Activated naive CD4-positive, alpha-beta T cell treated with anti-CD3 and anti-CD28 coated beads for 36 hours (primary cell): ENCODE measurements at places on chromosomes 4 and X.

DNA sequence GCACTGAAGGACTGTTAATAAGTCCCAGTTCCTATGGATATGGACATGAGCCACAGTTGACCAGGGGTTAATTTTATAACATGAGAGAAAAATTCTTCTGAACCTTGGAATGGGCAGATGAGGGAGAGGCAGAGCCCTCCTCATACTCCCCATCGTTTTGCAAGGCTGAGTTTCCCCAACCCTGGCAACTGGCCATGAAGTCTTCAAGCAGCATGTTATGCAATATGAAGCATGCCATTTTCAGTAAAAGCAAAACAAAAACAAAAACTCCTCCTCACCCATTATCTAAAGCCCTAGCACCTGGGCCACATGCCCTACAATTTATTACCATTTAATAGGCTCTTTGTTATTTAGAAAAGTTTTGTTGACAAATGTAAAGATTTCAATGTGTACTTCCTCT, 64.5 kb downstream of the GPC4 start:
- DNase-seq: no peak

GRCh38 chrX:118901991-118902390, 72.4 kb upstream of the LONRF3 start:
- DNase-seq: no peak

- no peak for DNase-seq
Measured at GRCh38 chr4:76488455-76488854, 53.4 kb downstream of the SHROOM3 start.

GRCh38 chr4:16075061-16075460, 8.8 kb downstream of the PROM1 start:
- DNase-seq: no peak

- no peak for DNase-seq
Measured at GRCh38 chrX:13345438-13345837, 25.6 kb upstream of the ATXN3L start.

- no peak for DNase-seq
Measured at GRCh38 chr4:77376788-77377460, 219.9 kb downstream of the CCNG2 start.

- DNase-seq: peak; percentile 7
Measured at GRCh38 chr4:28686618-28687017, 1826.0 kb downstream of the STIM2 start.

- no peak for DNase-seq
Measured at GRCh38 chr4:168831585-168831918, 178.5 kb downstream of the CBR4 start.

DNA sequence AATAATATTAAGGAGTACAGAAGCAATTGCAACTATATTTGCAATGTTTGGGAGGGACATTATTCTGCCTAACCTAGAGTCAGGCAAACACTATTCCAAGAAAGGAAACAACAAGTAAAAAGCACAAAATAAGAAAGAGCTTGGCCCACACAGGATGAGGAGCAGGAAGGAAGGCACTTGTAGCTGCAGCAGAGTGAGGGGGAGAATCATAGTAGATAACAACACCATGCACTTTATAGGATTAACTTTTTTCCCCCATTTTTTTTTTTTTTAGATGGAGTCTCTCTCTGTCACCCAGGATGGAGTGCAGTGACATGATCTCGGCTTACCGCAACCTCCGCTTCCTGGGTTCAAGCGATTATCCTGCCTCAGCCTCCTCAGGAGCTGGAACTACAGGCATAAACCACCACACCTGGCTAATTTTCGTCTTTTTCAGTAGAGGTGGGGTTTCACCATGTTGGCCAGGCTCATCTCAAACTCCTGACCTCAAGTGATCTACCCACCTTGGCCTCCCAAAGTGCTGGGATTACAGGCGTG, 10.3 kb upstream of the JCHAIN start:
- DNase-seq: no peak

DNA sequence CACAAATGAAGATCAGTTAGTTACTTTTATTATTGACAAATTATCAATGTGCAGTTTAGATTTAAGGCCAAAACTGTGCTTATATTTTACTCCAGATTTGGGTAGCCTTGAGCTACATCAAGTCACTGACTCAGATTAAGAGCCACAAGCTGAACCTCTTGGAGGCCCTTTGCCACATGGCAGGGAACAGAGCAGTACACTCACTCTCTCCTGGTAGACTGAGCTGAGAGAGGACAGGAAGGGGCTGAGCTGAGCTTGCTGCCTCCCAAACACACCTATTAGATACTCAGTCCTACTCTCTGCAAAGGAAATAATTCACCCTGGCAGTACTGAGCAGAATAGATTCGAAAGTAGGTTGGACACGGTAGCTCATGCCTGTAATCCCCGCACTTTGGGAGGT, 7.8 kb downstream of the STAP1 start:
- DNase-seq: peak; percentile 58

- DNase-seq: no peak
Measured at GRCh38 chr4:107164962-107165475, 128.9 kb upstream of the DKK2 start.

DNA sequence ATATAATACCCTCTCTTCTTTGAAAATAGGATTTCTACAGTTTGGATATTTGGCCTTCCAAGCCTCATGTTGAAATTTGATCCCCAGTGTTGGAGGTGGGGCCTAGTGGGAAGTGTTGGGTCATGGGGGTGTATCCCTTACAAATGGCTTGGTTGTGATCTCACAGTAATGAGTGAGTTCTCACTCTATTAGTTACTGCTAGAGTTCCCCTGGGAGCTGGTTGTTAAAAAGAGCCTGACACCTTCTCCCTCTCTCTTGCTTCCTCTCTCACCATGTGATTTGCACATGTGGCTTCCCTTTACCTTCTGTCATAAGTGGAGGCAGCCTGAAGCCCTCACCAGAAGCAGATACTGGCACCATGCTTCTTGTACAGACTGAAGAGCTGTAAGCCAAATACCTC, 73.9 kb downstream of the HDAC8 start:
- DNase-seq: no peak

DNA sequence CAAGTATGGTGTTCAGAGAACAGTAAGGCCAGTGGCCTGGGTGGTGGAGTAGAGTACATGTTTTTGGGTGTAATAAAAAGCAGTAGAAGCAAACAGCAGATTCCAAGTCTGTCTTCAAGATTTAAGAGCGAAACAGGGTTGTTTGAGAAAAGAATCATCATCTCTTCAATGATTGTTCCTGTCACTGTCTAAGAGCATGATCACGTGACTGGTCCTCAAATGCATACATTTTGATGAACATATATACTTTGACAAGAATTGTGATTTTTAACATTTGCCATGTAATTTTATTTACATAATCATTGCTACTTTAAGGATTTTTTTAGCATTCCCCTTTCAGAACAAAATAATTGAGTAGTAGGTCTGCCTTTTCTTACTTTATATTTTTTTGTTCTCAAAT, 252.6 kb upstream of the GPR101 start:
- DNase-seq: no peak

- DNase-seq: no peak
Measured at GRCh38 chr4:1602655-1603412, 81.3 kb downstream of the FAM53A start.

DNA sequence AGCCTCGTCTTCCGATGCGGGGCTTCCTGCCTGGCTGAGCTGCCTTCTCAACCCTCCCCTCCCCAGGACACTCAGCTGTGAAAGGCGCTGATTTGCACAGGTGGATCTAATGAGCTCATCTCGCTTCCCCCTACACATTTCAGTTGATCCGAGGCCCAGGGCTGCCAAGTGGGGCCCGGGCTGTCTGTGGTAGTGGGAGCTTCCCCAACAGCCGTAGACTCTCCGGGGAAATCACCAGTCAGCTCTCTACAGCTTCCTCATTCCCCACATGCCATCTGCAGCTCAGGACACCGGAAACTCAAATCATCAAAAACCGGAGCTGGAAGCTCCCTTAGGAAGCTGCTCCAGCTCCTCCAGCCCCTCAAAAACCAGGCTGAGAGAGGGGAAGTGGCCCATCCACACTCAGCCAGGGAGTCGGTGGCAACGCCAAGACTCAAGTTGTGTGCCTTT, 56.2 kb downstream of the SMIM20 start:
- no peak for DNase-seq

- DNase-seq: no peak
Measured at GRCh38 chrX:40104630-40104984, 6.8 kb upstream of the BCOR start.

- no peak for DNase-seq
Measured at GRCh38 chr4:11529625-11530201, 101.0 kb upstream of the HS3ST1 start.

- DNase-seq: no peak
Measured at GRCh38 chrX:46803140-46803539, 33.7 kb upstream of the RP2 start.

DNA sequence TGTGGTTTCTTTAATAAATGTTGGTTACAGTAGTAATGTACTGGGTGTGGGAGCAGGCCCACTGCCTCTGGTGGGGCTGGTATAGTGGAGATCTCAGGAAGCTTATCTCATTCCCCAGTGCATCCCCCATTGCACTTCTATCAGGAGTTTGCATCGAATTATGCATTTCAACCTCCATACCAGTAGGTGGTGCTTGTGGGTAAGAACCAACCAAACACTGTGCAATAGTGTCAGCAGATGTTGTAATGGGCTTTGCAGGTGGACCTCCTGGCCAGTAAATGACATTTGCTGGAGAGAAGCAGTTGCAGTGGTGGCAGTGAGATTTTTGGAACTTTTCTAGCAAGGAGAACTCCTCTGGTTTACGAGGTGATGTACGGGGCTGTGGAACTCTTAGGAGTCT, 150.6 kb downstream of the POU3F4 start:
- DNase-seq: no peak

DNA sequence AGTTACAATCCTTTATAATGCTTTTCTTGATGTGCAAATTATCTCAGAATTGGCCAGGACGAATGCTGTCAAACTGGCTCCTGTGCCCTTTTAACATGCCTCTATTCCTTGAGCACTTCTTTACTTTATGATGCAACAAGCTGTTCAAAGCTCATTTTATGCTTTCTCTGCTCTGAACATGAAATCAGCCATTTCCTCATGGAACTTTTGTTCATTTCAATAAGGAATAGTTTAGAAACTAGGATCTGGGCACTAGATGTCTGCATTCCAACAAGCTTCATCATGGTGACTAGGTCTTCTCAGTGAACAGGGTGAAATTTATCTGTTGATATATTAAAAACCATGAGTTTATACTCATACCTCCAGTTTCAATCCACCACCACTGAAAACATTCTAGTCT, 87.3 kb upstream of the TEX13A start:
- no peak for DNase-seq

- DNase-seq: no peak
Measured at GRCh38 chrX:39476604-39477021, 621.1 kb downstream of the BCOR start.

DNA sequence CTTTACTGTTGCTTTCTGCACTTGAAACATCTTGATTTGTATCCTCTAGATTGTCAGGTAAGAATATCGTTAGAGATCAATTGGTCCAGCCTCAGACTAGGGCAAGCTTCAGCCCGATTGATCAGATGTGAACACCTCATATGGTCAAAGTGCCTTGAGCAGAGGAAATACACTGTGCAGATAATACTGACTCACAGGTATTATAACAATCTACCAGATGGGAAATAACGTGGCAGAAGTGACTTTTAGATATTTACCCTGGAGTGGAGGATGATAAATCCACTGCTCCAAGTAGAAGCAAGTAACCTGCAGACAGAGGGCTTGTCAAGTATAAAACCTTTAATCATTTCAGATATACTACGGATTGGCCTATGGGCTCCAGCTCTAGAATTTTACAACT, 17.9 kb downstream of the VEGFC start:
- DNase-seq: no peak

GRCh38 chr4:54568184-54568583, 89.6 kb upstream of the KIT start:
- no peak for DNase-seq

DNA sequence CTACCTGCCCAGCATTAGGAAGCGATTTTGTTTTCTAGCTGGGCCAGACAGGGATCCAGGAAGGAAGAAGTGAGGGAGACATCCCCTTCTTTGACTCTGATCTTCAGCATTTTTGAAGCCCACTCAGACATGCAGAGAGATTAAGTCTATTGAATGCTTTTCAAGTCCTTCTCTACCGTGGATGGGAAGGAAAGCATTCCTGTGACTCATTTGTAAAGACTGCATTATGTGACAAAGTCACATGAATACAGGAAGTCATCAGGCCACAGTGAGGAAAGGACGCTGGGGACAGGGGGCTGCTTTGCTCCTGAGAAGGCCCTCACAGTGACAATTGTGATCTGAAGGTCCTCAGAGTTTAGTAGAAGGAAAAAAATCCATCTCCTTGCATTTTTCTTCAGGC, 67.4 kb upstream of the GBA3 start:
- DNase-seq: no peak

- DNase-seq: no peak
Measured at GRCh38 chrX:154979629-154980028, 42.9 kb downstream of the F8 start.

DNA sequence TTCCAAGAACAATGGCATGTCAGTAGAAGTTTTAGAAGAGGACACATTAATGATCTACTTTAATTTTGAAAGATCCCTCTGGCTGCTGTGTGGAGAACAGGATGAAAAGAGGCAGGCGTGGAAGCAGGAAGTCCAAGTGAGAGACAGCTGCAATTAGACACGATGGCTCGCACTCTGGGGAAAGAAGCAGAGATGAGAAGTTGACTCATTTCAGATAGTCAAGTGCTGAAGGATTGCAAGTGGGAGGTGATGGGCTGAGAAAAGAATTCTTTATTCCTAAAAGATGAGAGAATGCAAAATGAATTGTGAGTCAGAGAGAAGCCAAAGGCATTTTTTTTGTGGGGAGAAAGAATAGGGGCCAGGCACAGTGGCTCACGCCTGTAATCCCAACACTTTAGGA, 16.5 kb downstream of the RXFP1 start:
- DNase-seq: no peak

DNA sequence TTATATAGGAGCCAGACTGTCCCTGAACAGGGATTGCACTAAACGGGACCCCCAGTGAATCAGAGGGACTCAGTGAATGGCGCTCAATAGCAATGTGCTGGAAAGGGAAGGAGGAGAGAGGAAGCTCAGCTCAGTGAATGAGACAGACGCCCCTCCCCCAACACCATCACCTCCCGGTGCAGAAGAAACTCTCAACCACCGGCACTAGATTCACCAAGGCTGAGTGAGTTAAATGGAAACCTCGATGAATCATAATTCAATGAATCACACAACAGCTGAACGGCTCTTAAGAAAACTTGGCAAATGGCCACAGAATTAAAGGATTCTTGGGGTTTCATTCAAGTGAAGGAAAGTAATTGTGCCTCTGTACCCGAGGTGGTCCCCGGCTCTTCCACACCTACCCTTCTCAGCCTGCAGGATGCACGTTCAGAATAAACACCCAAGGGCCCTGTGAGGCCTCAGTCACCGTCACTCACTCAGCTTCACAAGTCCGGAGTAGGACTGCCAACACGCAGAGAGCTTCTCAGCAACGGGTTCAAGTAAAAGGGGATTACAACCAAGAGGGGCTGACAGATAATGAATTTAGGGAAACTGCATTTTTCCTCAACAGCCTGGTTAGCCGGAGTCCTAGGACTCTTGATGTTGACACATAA, 29.3 kb downstream of the CRMP1 start:
- DNase-seq: peak; percentile 76

GRCh38 chr4:70291341-70291740, 43.4 kb upstream of the CABS1 start:
- no peak for DNase-seq
